ENCODE measurements at places on chromosomes 7 and 10.

DNA sequence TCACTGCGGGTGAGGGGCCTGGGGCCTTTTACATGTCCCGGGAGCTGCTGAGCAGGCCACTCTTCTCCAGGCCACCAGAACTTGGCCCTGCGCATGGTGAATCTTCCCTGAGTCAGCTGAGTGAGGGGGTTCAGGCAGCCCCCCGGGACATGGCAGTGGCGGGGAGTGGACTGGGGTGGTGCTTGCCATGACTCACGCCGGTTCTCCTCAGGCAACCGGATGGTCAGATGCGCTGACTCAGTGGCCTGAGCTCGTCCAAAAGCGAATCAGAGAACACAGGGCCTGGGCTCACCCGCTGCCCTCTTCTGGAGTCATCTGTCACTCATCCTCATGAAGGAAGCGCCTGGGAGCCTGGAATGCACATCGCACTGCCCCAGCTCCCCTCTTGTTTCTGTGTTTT, 33.5 kb downstream of the HTRA1 start:
- DNase-seq = peak; percentile 98

- peak; percentile 13 for DNase-seq
These were observed 2.2 kb downstream of the ARHGAP21 start for GRCh38 chr10:24721229-24722106.

- DNase-seq = no peak
These were observed 106.4 kb downstream of the CAMK1D start for GRCh38 chr10:12455766-12456165.

GRCh38 chr10:109275960-109276359, 647.4 kb downstream of the XPNPEP1 start:
- peak; percentile 21 for DNase-seq

DNA sequence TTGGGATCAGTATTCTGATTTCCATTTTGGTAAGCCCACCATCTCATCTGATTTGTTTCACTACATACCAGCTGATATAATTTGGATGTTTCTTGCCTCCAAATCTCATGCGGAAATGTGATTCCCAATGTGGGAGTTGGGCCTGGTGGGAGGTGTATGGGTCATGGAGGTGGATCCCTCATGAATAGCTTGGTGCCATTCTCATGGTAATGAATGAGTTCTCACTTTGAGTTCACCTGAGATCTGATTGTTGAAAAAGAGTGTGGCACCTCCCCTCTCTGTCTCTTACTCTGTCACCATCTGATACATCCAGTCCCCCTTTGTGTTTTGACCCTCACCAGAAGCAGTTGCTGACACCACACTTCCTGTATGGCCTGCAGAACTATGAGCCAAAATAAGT, 347.3 kb downstream of the ARL4A start:
- no peak for DNase-seq

DNA sequence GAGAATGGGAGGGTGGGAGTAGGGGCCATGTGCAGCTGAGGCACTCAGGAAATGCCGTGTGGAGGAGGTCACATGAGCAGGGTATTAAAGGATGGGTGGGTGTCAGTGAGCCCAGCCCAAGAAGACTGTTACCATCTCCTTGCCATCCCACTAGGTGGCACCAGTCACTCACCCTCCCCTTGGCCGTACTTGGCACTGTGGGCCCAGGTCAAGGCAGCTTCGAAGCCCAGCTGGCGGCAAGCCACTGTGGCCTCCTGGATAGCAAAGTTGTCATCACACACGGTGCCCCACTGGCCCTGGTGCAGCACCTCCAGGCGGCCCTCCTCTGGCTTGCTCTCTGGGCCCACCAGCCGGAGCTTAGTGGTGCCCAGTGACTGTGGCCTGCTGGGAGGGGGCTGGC, 5.4 kb downstream of the LOXL4 start:
- peak; percentile 40 for DNase-seq

GRCh38 chr10:51656503-51656902, 42.9 kb downstream of the CSTF2T start:
- no peak for DNase-seq

- DNase-seq = no peak
These were observed 9.3 kb upstream of the CAMK2B start for GRCh38 chr7:44334734-44335097.

DNA sequence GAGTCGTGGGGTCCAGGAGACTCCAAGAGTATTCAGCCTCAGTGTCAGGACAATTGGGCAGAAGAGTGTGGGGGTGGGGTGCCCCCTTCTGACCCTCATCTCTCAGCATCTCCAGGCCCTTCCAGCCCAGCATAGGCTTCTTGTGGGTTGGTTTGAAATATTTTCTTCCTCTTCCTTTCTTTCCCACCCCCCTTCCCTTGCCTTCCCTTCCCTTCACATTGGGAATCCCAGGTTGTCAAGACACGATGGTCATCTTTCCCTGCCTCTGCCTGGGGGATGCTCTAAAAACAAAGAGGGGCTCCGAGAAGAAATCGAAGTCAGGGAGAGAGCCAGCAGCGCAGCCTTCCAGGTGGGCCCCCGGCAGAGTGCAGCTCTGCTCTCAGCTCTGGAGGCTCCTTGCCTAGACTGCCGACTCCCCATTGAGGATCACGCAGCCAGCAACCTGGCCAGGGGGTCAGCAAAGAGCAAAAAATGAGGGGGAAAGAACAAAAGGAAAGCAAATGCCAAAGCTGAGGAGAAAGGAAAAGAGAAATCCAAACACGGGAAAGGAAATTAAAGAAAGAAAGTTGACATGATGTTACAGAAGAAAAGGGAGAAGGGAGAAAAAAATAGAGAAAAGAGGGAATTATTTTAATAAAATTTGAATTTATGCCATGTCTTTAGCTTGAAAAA, 1.5 kb downstream of the PAX2 start:
- DNase-seq = no peak
